ENCODE measurements at places on chromosomes 2 and 18.
A peak's percentile ranks its signal among the peaks of the same experiment; 100 is the strongest.

DNA sequence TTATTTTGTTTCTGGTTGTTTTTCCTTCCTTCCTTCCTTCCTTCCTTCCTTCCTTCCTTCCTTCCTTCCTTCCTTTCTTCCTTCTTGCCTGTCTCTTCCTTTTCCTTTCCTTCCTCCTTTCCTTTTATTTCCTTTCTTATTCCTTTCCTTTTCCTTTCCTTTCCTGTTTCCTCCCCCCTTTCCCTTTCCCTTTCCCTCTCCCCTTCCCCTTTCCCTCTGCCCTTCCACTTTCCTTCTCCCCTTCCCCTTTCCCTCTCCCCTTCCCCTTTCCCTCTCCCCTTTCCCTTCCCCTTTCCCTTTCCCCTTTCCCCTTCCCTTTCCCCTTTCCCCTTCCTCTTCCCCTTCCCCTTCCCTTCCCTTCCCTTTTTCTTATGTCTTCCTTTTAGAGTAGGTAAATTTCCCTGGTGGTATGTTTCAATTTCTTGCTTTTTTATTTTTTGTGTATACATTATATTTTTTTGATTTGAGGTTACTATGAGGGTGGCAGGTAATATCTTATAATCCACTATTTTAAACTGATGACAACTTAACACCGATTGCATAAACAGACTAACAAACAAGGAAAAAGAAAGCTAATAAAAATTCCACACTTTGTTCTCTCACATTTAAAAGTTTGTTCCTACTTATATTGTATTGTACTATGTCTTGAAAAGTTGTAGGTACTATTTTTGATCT lies 311.0 kb upstream of the FSHR start:
- no peak for DNase-seq

- no peak for DNase-seq
These were observed 1101.2 kb downstream of the TSN start for GRCh38 chr2:122856696-122857095.

GRCh38 chr18:44715245-44715644 lies 34.6 kb downstream of the SETBP1 start:
- DNase-seq = no peak

- DNase-seq = no peak
These were observed 280.9 kb upstream of the ZSWIM2 start for GRCh38 chr2:187129868-187130267.

DNA sequence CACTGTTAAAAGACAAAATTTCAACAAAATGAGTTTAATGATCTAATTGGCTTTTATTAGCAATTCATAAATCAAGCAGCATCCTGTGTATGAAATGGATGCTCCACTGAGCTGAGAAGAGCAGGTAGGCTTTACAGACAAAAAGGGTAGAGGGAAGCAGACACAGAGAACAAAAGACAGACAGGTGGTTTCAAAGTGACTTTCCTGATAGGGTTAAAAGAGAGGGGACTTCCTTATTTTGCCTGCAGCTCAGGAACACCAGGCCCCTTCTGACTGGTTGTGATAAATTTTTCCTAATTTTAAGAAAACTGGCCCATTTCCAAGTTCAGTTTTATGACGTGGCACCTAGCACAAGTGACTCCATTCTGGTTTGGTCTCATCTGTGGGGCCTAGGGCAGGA lies 11.9 kb downstream of the TEX51 start:
- DNase-seq = no peak

- DNase-seq = no peak
These were observed 1064.1 kb upstream of the CNTNAP5 start for GRCh38 chr2:122960759-122961641.

DNA sequence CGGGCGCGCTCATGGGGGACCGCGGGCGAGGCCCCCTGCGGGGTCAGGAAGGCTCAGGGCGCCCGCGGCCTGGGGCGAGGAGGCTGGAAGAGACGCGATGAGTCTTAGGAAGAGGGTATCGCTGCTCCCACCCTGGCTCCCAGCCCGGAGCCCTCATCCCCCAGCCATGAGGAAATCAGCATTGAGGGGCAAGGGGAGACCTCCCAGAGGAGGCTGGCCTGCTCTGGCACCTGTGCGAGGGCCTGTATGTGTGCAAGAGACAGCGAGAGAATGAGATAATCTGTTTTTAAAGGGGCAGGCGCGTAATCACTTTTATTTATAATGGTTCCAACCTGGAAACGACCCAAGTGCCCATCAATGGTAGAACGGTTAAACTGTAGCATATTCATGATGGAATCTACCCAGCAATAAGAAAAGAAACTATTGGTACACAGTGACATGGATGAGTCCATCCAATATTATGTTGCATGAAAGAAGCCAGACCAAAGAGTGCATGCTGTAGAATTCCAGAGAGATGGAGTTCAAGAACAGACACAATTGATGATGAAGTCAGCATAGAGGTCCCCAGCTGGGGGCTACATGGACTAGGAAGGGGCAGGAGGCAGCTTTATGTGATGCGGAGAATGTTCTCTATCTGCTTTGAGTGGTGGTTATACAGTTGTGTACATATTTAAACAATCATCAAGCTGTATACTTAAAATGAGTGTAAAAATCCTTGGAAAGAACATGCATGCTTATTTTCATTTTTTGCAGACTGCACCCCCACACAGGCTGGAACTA lies 14.4 kb downstream of the FBXO41 start:
- no peak for DNase-seq

GRCh38 chr18:6886797-6887330 lies 157.3 kb downstream of the ARHGAP28 start:
- no peak for DNase-seq

- peak; percentile 55 for DNase-seq
These were observed 34.9 kb upstream of the ATP8B1 start for GRCh38 chr18:57837917-57838548.

DNA sequence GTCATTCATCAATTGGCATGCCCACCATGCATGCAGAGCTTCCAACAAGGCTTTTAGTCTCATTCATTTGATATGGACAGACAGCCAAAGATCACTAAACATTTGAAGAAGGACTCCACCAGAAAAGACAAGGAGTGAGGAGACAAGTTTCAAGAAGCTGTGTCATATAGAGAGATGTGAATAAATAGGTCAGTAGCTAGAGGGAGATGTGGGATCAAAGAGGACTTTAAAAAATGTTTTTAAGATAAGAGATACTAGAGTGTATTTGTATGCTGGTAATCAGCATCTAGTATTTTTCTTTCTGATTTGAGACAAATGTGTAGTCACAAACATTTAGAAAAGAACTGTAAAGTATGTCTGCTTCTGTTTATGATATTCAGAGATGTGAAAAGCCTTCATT lies 48.5 kb downstream of the ANTXR1 start:
- no peak for DNase-seq

DNA sequence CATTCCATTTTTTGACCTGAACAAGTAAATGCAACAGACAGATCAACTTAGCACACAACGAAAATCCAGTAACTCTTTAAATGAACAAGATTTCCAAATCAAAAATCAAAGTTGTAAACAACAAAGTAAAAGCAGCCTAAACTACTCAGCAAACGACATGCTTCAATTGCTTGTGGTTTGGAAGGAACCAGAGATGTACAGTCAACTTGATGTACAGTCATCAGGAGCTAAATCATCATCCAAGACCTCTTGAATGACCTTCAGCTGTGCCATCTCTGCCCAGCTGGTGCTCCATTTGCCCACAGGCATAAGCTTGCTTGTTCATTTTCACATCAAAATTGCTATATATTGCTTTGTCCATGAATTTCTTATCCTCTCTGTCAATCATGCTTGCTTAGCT lies 109.8 kb downstream of the UPP2 start:
- no peak for DNase-seq

- DNase-seq = peak; percentile 59
These were observed 536 bp downstream of the VPS54 start for GRCh38 chr2:64018701-64019082.

- no peak for DNase-seq
These were observed 326.3 kb downstream of the GBX2 start for GRCh38 chr2:235841863-235842262.

DNA sequence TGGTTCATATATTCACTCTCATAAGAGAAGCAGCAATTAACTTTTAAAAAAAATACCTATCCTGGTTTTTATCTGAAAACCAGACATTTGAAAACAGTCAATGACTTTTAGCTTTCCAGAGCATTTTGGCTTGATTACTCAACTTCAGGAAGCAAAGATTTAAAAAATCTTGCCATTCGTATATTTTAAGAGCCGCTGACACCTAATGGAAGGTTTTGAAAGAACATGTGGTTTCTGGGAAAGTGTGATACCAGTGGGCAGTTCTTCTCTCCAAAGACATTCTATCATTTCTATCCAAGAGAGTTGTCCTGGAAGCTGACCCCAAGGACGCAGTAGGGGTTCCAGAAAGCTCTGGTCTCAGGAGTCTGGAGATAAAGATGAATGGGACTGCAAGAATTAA lies 234.7 kb downstream of the TTC32 start:
- DNase-seq = no peak

DNA sequence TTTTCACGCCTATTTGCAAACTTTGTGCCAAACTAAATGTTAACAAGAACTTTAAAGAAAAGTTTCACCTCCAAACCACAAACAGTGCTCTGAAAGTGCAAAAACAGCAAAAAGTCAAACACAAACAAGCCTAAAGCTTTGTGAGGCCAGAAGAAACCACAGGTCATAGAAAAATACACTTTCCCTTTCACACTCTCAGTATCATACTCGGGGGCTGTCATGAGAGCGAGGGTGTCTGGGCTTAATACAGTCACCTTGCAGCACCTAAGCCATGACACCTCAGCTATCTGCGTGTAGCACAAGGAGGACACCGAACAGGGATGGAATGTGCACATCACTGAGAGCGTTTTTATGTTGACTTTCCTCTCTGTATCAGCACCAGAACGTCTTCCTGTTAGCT lies 26.6 kb upstream of the SEH1L start:
- DNase-seq = peak; percentile 21

GRCh38 chr18:24013051-24013450 lies 1.5 kb upstream of the TTC39C start:
- DNase-seq = no peak

DNA sequence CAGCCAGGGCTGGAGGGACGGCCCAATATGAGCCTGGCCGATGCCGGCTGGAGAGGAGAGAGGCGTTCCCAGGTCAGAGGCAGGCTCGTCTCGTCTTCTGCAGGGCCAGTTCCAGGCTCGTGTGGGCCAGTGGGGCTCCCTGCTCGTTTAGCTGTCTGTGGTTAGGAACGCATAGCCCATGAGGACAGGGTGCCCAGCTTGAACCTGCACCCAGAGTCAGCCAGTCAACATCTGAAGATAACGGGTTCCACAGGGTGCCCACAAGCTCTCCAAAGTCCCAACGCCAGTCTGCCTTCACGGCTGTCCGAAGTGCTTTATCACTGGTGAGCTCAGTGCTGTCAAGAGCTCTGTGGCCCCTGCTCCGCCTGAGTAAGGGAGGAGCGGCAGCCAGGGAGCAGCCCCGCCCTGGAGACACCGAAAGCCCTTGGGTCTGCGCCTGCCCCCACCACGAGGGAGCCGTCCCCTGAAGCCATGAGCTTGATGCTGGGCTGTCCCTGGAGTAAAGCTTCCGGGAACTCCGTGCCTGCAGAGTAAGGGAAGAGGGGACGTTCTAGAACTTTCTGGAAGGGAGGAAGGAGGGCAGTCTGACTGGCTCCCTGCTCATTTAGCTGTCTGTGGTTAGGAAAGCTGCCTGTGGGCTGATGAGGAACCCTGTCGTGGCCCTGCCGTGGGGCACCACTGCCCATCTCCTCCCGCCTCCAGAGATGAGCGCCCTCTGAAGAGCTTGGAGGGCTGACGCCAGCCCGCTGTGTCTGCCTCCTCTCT lies 2.7 kb upstream of the HSBP1L1 start:
- DNase-seq = peak; percentile 25

DNA sequence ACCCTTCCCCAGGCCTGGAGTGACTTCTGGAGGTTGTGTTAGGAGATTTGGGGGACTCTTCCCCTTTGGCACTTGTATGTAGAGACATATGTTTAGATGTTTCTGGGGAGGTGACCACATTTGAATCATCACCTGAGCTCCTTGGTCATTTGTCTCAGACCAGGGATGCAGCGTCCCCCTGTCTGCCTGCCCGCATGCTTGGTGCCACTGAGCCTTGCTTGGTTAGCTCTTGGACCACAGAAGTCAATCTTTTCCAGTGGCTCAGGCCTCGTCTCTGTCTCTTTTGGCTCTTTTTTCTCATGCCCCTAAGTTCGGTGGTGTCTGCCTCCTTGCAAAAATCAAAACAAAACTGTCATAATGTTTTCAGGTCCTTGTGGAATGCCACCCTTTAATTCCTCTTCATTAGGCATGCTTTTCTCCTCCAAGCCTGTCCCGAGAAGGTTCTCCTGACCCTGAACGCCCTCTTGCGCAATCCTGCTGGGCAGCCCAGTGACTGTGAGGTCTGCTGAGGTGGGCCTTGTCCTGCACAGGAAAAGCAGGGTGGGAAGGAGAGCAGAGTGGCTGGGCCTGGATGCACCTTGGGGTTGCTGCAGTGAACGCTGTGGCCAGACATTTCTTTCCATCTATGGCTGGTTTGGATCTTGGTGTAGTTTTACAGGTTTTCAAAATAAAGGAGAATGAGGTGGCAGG lies 24.9 kb downstream of the GLI2 start:
- DNase-seq = no peak

- no peak for DNase-seq
These were observed 165.9 kb downstream of the ZFP36L2 start for GRCh38 chr2:43060390-43061016.

GRCh38 chr2:127678991-127679390 lies 3.7 kb upstream of the LIMS2 start:
- no peak for DNase-seq

- DNase-seq = peak; percentile 65
These were observed at the start of gene RNPEPL1 for GRCh38 chr2:240567872-240568677. Gene RNPEPL1, plus strand, starts transcription at chr2:240568484. Its CDS starts 103 bp downstream, at chr2:240568587.

DNA sequence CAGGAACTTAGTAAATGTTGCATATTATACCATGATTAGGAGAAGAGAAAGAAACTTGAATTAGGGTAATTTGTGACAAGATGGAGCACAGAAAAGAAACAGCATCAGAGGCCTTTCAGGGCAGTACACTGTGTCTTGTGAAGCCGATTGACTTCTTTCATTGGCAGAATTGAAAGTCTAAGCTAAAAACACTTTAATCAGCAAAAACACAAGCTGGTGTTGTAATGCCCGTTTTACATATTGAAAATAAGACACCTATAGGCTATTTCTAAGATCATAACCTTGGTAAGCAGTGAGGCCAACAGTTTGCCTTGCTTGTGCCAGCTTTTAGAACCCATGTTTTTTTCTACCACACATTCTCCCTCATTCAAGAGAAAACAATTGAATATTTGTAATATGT lies 1378.1 kb upstream of the NXPH2 start:
- no peak for DNase-seq

DNA sequence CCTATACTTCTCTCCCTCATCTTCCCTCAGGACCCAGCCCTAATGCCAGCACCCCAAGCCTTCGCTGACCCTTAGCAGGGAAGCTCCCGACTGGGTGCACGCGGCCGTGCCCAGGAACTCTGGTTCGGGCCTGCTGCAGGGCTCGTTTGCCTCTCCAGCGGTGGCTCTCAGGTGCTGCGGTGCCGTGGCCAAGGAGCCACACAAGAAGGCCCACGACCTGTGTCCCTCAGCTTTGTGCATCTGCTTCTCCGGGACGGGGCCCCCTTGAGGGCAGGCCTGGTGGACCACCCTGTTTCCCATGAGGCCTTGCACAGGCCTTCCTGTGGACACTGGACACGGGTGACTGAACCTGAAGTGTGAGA lies 17.7 kb downstream of the BOK start:
- no peak for DNase-seq

- no peak for DNase-seq
These were observed 19.5 kb downstream of the WIPF1 start for GRCh38 chr2:174577967-174578589.

- DNase-seq = no peak
These were observed 79.6 kb upstream of the MYCN start for GRCh38 chr2:15860760-15861159.
